Uterus (tissue), 4 donors: ENCODE measurements at places on chromosomes 6 and 20. TPM values are rescaled to one million over a fixed set of nuclear protein-coding genes. Genes with fewer than 3 reads are reported as not detected.

DNA sequence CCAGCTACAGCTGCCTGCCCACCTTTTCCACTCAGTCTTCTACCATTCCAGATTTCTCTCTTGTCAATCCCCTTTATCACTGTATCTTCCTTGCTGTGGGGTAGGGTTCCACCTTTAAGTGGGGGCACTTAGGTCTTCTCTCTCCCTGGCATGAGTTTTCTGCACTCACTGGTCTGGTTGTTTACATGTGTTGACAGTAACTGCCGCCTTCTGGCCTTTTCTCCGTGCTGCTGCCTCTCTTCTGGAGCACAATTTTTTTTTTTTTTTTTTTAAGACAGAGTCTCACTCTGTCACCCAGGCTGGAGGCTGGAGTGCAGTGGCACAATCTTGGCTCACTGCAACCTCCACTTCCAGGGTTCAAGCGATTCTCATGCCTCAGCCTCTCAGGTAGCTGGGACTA lies 12.0 kb downstream of the RNF114 start:
- DNase-seq: no peak

DNA sequence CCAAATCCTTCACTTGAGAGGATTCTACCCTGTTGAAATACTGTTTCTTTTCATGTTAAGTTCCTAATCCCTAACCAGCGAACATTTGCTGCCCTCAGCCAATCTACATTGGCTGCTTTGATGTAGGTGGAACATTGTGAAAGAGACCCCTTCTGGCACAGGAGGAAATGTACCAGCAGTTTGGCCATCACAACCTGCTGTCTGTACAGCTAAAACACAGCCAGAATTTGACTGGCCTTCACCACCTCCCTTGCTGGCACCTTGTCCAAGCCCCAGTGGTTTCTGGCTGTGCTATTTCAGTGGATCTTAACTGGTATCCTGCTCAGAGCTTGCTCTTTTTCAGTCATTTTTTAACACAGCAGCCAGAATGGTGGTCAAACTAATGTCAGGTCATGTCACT lies 202.1 kb upstream of the EPHA7 start:
- no peak for DNase-seq

- no peak for DNase-seq
Observed at GRCh38 chr6:139243536-139243935, 48.3 kb downstream of the TXLNB start.

The UBE2C gene
- total RNA-seq: not detected

DNA sequence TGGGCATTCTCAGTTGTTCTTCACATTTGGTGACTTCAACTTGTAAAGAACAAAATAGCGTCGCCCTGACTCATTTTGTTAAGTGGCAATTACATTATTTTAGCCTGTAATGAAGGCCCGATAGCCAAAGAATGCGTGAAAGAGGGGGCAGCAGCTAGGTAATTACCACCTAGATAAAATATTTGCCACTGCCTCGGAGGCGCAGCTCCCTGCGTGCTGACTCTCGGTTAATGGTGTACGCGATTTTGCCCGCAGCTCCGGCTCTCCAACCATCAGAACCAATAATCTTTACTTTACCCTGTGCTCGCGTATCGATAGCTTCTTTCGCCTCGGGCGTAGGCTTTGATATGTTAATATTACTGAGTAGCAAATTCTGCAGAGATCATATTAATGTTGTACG lies 8.7 kb downstream of the TFAP2D start:
- DNase-seq: no peak

DNA sequence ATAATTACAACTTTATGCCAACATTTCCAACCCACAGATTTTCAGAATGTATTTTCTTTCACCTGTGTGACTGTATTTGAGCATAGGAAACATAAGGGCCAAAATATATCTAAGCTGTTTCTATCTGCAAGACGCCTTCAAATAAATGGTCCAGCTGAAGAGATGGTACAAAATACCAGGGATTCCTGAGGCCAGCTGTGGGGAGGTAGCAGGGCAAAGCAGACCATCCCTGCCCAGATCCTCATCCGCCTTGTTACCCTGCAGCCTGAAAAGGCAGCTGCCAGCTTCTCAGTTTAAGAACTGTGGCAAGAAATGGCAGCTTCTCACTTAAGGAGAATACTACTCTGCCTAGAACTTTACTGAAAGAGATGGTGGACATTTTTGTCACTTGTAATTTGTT lies 143.3 kb downstream of the KHDC1L start:
- DNase-seq: no peak

GRCh38 chr20:5504061-5504739 lies 187.4 kb upstream of the PROKR2 start:
- DNase-seq: peak; percentile 64

- DNase-seq: no peak
Observed at GRCh38 chr6:158808442-158808833, 10.7 kb downstream of the EZR start.

- DNase-seq: no peak
Observed at GRCh38 chr6:33694401-33694931, 17.0 kb downstream of the UQCC2 start.

DNA sequence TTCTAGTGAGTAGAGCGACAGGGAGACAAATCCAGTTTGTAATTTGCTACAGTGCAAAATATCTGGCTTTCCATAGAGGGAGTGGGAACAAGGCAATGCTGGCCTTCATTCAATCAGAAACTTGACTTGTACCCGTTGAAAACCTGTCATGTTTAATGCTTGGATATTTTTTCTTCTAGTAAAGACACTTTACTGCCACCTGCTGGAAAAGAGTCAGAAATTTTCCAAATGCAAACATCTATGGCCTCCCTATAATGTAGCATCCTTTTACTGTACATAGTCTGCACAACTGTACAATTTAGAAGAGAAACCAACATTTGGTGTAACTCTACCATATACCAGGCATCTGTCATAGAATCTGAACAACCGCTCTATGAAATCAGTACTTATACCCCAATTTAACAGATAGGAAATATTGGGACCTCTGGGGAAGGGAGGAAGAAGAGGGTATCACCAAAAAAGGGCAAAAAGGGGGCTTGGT lies 16.7 kb upstream of the TBC1D20 start:
- DNase-seq: no peak

The PTPRT gene
- total RNA-seq: under 0.01 TPM

DNA sequence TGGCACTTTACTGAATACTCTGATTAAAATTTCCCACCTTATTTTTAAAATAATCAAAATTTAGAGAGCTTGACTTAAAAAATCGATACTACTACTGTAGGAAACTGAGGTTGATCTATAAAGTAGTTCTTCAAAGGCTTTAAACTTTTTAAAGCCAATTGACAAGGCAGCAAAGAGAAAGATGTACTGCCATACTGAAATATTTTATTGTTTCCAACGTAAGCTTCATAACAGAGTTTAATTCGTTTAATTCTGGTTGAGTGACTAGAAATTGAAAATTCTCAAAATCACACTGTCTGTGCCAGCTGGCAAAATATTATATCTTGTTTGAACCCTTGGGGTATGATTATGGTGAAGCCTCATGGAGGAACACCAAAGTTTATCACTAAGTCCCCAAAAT lies 207.6 kb downstream of the UNC5CL start:
- no peak for DNase-seq
